ENCODE measurements at places on chromosomes 3 and 15.

GRCh38 chr3:49124991-49125670 lies 4.5 kb upstream of the USP19 start:
- no peak for DNase-seq

GRCh38 chr3:153008226-153008625 lies 153.8 kb upstream of the RAP2B start:
- DNase-seq: no peak

DNA sequence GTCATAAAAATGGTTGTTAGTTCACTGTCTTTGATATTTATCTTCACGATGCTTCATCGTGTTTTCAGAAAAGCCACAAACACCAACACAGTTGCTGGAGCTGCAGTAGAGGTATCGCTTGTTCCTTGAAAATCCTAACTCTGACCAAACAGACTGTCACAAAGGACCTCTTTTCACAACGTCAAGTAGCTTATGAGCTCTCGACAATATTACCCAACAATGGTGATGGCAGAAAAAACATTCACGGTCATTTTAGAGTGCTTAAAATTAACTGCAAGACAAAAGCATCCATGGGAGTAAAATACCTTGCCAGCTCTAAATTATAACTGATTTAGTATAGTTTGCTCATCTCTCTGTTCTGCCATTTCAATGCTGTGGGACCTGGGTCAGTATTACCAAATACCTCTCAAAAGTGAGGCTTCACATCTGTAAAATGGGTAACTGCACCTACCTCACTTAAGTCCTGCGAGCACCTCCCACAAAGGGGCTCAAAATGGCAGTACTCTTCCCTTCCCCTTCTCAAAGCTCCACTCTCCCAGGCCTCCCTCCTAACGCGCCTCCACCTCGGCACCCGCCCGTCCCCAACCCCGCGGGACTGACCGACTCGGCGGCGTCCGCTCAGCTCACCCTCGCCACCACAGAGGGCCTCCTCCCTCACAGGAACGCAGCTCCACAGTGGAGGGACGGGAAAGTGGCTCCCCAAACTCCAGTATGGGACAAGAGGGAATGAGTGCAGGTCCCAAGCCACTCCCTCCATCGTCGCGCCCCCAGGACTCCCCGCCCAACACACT lies 546 bp downstream of the TRIM59 start:
- peak; percentile 30 for DNase-seq

DNA sequence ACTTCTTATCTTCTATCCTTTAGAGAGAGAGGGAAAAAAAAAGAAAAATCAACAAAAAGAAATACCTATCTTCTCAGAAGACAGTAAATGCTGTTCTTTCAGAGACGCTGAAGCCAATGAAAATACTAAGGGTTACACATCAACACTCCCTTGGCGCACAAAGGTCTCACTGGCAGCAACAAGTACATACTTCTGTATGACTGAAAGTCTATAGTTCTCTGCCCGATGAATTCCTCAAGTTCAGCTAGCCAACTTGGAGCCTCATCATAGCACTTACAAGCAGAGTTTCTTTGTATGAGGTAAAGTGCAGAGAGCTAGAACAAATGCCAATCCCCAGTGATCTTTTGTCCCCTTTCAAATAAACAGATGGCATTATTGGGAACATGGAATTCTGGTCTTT lies 62.7 kb downstream of the CPNE4 start:
- no peak for DNase-seq

- no peak for DNase-seq
Observed at GRCh38 chr15:21260966-21261395, 179.3 kb downstream of the POTEB3 start.

DNA sequence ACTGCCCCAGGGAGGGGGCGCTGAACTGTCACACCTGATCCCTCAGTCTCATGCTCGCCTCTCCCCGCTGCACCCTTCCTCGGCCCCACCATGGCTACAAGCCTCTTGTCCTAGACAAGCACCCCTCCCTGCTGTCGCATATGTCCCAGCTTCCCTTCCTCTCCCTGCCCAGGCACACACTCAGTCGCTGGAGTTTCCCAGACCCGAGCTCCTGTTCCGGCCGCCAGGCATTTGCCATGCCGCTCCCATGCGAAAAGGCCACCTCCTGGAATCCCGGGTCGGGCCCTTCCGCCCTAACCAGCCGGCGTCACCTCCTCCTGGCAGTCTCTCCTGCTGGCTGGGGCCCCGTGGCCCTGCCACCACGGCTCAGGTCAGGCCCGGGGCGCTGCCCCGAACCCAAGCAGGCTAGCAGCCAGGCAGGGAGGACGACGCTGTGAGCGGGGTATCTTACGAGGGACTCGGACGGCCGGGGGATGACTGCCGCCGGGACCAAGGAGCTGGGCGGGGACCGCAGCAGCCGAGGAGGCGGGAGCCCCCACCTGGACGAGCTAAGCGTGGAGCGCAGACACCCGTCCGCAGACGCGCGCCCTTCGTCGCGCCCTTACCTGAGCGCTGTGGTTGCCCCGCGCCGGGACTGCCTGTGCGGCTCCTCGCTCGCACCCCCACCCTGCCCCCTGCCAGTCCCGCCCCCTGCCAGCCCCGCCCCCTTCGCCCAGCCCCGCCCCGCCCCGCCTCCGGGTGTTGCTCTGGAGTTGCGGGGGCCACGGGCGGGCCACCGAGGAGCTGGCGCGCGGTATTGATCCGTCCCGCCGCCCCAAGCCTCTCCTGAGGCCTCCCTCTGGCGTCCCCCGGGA lies at the start of gene ALS2CL:
TSS of gene ALS2CL (minus strand) at position 642 of the 854 bp plus-strand sequence. CDS start 4,239 bp downstream, outside the sequence.
- DNase-seq: peak; percentile 30
